Adipocyte (in vitro differentiated cells): ENCODE measurements at places on chromosomes 11 and 22.

- DNase-seq, result no peak
Observed at GRCh38 chr11:77416357-77416756, 57.5 kb downstream of the PAK1 start.

DNA sequence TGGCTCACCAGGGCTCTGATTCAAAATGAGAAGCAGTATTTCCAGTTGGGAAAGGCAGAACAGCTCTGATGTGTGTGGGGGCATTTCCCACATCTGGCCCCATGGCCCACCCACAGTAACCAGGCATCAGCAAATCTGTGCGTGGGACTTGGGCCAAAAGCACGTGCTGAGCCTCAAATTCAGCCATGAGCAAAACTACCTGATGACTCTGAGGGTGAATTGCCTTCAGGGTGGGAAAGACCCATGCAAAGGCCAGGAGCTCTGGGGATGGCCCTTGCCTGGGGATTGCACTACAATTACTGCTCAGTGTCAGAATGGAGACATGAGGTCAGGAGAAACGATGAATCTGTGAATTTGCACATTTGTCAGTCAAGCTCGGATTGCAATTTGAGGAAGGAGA lies 20.9 kb downstream of the TP53AIP1 start:
- no peak for DNase-seq

GRCh38 chr11:79294845-79295731 lies 145.7 kb downstream of the TENM4 start:
- DNase-seq, result no peak

DNA sequence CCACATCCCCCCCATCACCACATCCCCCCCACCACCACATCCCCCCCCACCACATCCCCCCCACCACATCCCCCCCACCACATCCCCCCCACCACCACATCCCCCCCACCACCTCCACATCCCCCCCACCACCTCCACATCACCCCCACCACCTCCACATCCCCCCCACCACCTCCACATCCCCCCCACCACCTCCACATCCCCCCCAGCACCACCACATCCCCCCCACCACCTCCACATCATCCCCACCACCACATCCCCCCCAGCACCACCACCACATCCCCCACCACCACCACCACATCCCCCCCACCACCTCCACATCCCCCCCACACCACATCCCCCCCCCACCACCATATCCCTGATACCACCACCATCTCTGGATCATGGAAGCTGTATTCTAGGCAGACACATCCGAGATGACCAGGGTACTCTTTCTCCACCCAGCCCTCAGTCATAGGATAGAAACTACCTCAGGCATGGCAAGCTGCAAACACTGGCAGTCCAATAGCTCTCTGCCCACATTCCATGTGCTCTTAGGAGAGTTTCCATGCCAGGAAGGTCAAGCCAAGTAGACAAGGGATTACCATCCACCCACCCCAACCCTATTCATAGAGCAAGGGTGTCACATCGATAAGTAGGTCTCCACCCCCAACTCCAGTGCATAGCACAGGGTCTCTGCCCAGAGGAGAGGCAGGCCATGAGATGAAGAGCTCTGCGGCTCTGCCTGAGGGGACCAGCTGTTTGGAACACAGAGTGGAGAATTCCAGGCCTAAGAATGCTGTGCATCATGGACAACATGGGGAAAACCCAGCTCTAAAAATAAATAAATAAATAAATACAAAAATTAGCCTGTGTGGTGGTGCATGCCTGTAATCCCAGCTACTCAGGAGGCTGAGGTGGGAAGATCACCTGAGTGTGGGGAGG lies 33.0 kb upstream of the TEAD1 start:
- DNase-seq, result no peak
